Stimulated activated CD8-positive, alpha-beta memory T cell treated with anti-CD3 and anti-CD28 coated beads, Interleukin-12 subunit alpha, Interleukin-12 subunit beta, amount 100 ng/mL, for 4 hours (primary cell): ENCODE measurements at places on chromosomes 12 and 14.

DNA sequence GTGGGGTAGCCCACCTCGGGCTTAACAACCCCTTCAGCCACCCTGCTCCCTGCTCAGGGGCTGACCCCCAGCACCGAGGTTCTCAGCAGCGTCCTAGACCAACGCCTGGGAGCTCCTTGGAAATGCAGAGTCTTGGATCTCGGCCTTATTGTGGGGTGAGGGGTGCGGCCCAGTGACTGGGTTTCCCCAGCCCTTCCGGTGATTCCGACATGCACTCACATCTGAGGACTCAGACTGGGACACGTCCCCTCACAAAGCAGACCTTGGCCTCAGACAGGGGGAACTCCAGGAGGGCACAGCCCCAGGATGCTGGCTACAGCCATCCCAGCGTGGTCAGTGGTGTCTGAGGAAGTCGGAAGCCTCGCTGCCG lies 117.7 kb downstream of the RFLNA start:
- DNase-seq = no peak

DNA sequence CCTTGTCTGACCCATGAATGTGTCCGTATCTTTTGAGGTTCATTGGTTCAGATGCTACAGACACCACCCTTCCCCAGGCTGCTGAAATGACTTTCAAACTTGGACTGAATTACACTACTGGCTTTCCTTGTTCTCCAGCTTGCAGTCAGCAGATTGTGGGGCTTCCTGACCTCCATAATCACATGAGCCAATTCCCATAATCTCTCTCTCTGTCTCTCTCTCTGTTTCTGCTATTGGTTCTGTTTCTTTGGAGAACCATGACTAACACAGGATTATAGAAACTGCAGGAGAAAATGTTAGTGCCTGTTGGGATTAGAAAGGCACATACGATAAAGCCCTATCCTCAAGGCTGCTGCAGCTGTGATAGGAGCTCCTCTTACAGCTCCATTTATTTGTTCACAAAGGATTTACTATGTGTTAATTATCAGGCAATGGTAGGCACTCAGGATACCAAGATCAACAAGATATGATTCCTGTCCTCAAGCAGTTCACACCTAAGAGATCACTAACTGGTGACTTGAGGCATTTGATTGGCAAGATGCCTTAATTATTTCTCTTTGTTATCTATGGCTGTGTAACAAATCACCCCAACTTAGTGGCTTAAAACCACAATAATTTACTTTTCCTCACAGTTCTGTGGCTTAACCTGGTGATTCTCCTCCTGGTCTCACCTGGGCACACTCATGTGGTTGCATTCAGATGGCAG lies 10.2 kb upstream of the NYNRIN start:
- no peak for DNase-seq

DNA sequence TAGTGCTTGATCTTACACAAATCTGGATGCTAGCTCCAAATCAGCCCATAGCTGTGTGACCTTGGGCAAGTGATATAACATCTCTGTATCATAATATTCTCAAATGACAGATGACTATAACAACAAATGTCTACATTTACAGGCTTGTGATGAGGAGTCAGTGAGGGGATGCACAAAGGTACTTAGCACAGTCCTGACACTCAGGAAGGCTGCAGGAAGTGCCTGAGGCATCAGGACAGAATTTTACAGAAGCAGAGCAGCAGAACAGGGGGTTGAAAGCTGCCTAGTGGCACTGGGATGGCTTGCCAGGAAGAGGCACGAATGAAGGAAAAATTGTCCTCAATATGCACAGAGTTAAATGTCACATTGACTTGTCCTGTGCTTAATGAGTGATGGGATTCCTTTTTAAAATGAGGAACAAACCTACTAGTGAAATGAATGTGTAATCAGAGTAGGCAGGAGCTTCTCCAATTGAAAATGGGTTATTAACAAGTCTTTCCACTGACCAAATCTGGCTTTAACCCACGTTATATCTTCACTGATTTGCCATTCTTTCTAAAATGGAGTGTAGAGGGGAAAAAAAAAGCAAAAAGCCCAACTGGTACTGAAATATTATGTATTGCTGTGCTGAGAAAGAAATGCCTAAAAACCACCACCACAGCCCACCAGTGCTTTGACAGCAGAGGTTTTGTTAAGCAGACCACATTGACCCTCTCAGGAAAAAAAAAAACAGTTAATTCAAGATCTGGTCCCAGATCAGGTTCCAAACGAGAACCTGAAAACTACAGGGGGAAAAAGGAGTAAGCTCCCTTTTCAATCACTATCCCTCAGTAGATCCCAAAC lies 11.6 kb downstream of the BTG1 start:
- no peak for DNase-seq

DNA sequence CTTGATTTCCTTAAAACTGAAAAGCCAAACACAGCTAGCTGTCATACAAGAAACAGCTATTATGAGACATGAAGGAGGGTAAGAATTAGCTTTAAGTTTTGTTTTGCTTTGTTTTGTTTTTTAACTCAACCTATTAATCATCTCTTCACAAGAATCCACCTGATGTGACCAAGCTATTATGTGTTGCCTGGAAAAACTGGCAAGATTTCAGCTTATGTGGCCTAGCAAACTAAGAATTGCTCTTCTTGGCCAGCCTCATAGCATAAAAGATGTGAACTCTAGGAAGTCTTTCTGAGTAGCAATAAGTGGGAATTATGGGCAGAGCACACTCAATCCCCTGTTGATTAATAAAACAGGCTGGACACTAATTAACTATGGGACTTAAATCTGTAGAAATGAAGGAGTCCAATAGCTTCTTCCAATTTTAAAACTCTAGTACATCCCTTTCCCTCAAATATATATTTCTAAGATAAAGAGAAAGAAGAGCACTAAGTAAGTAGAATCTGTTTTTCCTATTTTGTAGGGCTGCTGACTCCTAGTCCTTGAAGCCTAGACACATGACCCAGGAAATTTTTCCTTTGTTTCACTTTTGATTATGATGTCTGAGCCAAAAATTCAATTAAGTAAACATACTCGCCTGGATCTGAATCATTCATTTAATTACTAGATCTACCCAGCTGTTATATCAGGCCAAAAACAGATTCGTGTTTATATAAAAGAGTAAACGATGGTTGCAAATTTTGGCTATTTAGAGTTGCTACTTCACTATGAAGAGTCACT lies 75.7 kb downstream of the GTF2A1 start:
- no peak for DNase-seq

DNA sequence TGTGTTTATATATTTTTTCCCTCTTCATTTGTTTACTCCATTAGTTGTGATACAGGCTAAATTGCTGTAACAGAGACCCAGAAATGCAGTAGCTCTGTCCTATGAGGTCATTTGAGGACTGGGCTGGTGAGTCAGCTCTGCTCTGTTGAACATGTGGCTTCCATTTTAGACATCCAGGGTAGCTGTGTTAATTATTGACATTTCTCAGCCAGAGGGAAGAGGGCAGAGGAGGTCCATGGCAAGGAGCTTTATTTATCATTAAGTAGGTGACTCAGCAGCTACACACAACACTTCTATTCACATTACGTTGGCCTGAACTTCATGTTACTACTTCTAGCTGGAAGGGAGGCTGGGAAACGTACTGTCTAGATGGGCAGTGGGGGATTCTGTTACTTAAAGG lies 85.4 kb downstream of the PTCSC3 start:
- DNase-seq = no peak

- DNase-seq = no peak
Observed at GRCh38 chr14:90892970-90893369, 76.7 kb upstream of the TTC7B start.

DNA sequence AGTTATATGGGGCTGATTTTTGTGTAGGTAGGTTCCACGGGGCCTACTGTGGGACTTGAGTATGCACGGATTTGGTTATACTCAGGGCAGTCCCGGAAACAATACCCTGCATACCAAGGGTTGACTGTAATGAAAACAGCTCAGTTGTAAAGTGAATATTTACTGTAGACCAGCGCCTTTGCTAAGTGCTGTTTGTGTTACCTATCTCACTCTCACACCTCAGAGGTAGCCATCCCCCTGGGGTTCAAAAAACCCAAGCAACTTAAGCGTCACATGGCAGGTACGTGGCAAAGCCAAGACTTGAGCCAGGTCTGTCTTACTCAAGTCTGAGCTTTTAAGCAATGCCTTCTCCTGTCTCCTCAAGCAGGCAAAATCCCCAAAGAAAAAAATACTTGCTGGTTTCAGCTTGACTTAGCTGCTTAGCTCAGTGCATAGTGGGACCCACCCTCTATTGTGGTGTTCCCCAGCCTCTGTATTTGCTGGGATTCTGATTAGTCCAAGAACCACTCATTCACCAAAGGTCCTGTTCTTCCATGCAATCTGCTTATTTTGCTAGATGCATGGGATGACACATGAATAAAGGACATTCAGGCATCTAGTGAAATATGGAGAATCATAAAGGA lies 34.2 kb upstream of the STRN3 start:
- no peak for DNase-seq

- no peak for DNase-seq
Observed at GRCh38 chr14:69581316-69581935, 6.8 kb upstream of the CCDC177 start.

GRCh38 chr14:21309956-21310355 lies 30.1 kb downstream of the RPGRIP1 start:
- no peak for DNase-seq

- no peak for DNase-seq
Observed at GRCh38 chr12:94948232-94948810, 55.2 kb downstream of the NDUFA12 start.

GRCh38 chr12:2295941-2296461 lies 243.2 kb downstream of the CACNA1C start:
- DNase-seq = no peak

GRCh38 chr14:22547313-22547947 lies 41.6 kb downstream of the DAD1 start:
- DNase-seq = no peak
